GM12865 (cell line): ENCODE measurements at places on chromosomes 7 and 10.
A peak's percentile ranks its signal among the peaks of the same experiment; 100 is the strongest.

DNA sequence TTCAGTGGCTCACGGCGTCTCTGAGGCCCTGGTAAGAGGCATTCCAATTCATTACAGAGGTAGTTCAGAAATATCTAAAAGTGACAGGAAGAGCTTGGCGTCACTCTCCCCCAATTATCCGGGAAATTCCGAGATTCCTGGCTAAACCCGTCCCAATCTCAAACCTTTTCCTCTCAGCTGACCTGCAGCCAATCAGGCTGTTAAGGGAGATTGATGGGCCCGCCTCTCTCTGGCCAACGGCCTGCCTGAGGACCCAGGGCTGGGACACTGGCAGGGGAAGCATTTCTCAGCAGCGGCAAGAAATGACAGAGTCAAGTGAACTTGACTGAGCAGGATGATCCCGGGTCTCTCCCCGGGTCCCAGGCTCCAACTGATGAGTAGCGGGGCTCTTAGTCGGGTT is 72.3 kb downstream of the EBF3 start:
- DNase-seq = no peak

DNA sequence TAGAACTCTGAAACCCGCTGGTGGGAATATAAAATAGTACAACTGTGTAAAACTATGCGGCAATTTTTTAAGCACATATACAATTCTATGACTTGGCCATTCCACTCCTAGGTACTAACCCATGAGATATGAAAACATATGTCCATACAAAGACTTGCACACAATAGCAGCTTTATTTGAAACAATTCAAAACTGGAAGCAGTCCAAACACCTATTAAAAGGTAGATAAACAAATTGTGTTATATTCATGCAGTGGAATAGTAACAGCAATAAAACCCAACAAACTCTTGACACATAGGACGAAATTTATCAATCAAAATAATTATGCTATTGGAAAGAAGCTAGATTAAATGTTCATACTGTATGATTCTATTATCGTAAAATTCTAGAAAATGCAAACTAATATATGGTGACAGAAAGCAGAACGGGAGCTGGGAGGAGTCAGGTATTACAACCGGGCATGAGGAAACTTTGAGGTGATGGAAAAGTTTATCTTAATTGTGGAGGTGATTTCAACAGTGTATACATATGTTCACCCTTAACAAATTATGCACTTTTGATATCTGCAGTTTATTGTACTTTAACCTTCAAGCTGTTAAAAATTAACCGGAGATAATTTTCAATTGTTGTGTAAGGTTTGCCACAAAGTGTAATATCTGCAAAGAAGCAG is 803 bp upstream of the STK31 start:
- DNase-seq = no peak

DNA sequence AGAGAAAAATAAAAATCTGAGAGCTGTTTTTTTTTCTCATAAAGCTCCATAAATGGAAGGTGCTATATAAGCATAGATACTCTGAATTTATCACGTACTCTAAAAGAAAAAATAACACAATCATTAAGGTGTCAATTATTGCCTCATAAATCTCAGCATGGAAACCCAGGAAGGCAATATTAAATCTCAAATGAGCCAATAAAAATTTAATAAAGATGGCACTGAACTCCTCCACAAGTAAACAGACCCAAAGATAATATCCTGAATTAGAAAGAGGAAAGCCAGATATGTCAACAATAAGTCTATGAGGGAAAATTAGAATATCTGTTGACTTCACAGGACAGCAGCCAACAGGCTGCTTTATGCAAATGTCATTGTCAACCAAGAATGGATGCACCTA is 66.5 kb downstream of the CDK6 start:
- no peak for DNase-seq

DNA sequence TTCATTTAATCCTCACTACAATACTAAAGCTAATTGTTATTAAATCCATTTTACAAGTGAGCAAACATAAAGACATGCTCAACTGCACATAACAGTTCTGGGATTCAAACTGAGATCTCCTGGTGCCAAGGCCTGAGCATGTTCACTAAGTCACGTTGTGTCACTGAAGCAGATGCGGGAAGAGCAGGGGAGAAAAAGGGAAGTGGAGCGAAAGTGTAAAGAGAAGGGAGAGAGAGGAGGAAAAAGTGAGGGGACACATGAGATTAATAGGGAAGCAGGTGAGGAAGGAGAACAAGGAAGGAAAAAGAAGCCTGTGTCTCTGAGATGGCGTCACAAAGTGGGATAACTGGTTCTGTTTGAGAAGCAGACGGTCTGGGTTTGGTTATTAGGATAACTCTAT is 38.9 kb upstream of the KAT6B start:
- DNase-seq = no peak

DNA sequence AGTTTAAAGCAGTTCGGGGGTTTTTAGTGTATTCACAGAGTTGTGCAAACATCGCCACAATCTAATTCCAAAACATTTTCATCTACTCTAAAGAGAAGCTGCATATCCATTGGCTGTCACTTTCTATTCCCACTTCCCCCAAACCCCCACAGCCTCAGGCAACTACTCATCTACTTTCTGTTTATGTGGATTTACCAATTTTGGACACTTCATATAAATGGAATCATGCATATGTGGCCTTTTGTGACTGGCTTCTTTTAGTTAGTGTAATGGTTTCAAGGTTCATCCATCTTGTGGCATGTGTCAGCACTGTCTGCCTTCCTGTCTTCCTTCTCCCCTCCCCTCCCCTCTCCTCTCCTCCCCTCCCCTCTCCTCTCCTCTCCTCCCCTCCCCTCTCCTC is 78.5 kb upstream of the FZD1 start:
- DNase-seq = no peak

DNA sequence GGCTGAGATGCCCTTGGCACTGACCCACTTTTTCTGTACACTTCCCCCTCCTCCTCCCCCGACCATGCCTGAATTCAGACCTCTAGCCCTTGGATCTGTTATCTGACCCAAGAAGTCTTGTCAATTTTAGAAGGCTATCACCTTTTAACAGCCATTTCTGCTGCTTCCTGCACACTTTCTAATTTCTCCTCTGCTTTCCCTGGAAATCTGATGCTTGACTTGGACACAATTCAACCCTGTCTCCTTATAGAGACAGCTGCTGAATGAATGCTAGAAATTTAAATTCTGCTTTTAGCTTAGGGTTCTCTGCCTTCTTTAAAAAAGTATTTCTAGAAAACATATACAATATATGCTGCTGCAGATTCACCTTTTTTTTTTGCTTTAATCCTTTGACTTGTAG is 417.9 kb upstream of the KLF6 start:
- no peak for DNase-seq

DNA sequence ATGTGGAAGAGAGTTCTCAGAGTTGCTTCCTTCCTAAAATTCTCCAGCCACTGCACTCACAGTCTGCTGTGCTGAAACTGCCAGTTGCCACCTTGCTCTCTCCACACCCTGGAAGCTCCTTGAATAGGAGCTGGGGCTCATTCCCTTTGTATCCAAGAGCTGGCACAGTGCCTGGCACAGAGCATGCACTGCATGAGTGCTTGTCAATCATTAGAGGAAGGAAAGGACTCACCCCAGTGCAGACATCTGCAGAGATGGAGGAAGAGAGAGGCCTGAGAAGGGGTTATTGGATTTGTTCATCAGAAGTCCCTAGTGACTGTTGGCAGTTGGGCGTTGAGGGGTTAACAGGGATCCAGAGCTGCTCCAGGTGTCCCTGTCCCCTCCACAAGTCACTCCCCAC is 41.7 kb upstream of the DUSP5 start:
- no peak for DNase-seq

GRCh38 chr7:140607441-140607989 is 33.1 kb downstream of the DENND2A start:
- DNase-seq = no peak

GRCh38 chr7:89826557-89826956 is 327.7 kb upstream of the STEAP1 start:
- DNase-seq = no peak

GRCh38 chr7:120168066-120168465 is 104.9 kb upstream of the KCND2 start:
- DNase-seq = no peak

DNA sequence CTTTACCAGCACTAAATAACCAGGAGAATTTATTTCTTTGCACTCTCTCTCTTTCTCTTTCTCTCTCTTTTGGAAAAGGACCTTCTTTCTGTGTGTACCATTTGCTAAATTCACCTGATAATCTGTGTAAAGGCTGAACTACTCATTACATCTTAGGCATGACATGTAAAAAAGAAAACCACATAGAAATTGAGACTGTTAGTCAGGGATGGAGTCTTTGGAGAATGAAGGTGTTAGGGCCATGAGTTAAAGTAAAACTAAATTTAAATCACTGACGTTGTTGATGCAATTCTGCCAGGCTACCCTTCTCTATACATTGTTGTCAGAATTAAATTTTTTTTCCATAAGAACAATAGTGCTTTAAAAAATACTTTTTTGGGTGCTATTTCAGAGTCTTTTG is 263.3 kb downstream of the PTEN start:
- no peak for DNase-seq

GRCh38 chr10:1425879-1426278 is 311.4 kb downstream of the ADARB2 start:
- DNase-seq = peak; percentile 62

GRCh38 chr10:15370212-15370855 is 755 bp downstream of the FAM171A1 start:
- DNase-seq = peak; percentile 20

- peak; percentile 40 for DNase-seq
These were observed 4.8 kb upstream of the TRDMT1 start for GRCh38 chr10:17206210-17206709.

DNA sequence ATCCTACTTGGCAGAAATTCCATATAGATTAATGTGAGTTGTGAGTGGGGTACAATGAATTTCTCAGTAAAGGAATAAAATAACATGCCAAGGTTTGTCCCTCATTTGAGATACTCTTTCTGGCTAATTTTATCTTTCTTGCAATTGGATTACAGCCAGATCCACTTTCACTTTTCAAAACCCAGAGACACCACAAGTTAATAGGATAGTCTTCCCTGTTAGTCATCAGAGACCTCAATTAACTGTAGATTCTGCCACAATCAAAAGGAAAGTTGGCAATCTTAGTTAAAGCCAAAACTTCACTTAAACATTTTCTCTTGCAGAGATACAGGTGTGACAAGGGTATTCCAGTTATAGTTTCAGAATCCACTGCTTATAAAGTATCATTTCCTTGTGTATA is 91.4 kb upstream of the PHYHIPL start:
- no peak for DNase-seq

- DNase-seq = no peak
These were observed 77.4 kb downstream of the CALN1 start for GRCh38 chr7:72334698-72335097.

DNA sequence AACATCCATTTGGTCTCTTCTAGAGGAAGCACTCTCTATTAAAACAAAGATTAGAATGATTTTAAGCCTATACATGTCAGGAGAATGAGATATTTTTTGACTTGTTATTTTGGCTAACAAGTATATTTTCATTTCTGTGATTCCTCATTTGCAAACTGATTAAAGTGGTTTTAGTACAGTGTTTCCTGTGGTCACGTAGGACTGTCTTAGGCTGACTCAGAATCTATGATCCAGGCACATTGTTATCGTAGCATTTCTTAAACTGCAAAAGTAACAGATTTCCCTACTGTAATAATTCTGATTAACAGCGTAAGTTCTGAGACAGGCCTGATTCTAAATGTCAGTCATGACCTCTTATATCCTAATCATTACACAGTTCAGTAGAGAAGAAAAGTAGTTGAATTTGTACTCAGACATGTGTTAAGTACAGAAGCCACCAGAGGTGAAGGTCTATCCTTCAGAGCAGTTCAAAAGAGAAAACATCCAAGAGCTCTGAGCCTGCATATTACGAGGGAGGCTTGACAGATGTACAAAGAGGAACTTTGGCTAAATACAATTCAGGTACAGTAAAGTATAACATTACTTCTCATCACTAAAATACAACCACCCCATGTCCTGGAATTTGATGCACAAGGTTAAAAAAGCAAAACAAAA is 124.1 kb upstream of the TEX47 start:
- DNase-seq = no peak

GRCh38 chr7:130821864-130822263 is 87.9 kb upstream of the KLF14 start:
- no peak for DNase-seq

- DNase-seq = peak; percentile 12
These were observed 64.6 kb downstream of the KLF6 start for GRCh38 chr10:3720228-3721019.

GRCh38 chr7:117685795-117686194 is 187.4 kb downstream of the CTTNBP2 start:
- no peak for DNase-seq

- peak; percentile 24 for DNase-seq
These were observed 3.7 kb downstream of the AGR2 start for GRCh38 chr7:16801111-16801542.

DNA sequence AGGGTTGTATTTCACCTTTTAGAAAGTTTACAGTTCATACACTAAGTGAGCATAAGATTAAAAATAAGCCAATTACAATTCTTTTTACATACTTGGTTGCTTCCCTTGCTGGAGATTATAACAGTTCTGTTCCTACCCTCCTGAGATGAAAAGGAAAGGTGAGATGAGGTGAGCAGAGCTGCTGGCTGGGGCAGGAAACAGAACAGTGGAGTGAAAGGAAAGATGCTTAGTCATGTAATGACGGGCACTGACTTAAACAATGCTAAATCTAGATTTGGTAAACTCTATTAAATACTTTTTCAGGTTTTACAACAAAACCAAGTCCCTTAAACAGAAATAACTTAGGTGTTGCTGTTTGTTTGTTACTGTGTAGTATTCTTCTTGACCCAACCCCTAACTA is 19.9 kb upstream of the ZEB1 start:
- peak; percentile 26 for DNase-seq

DNA sequence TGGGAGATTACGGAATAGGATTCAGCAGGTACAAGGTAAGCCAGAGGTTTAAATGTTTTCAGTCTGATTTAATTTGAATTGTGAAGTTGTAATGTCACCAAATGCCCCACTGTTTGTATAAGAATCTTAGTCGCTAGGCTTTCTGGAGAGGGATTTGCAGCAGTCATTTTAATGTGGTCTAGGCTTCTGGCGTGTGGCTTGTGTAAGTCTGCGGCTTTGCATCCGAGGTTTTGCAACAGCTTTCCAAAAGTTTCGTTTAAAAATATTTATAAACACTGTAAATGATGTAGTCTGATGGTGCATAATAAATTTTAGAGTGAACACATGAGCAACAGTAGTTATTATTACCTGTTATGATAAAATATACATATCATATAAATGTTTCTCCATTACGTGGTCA is 26.1 kb upstream of the BHLHA15 start:
- no peak for DNase-seq

- DNase-seq = no peak
These were observed 32.3 kb downstream of the SMURF1 start for GRCh38 chr7:99111591-99111990.

- DNase-seq = no peak
These were observed 228.9 kb downstream of the AGMO start for GRCh38 chr7:15332956-15333355.
